ENCODE measurements at places on chromosomes 7 and 10.
A peak's percentile ranks its signal among the peaks of the same experiment; 100 is the strongest.

- no peak for DNase-seq
Observed at GRCh38 chr10:9545073-9545472, 1472.6 kb upstream of the CELF2 start.

DNA sequence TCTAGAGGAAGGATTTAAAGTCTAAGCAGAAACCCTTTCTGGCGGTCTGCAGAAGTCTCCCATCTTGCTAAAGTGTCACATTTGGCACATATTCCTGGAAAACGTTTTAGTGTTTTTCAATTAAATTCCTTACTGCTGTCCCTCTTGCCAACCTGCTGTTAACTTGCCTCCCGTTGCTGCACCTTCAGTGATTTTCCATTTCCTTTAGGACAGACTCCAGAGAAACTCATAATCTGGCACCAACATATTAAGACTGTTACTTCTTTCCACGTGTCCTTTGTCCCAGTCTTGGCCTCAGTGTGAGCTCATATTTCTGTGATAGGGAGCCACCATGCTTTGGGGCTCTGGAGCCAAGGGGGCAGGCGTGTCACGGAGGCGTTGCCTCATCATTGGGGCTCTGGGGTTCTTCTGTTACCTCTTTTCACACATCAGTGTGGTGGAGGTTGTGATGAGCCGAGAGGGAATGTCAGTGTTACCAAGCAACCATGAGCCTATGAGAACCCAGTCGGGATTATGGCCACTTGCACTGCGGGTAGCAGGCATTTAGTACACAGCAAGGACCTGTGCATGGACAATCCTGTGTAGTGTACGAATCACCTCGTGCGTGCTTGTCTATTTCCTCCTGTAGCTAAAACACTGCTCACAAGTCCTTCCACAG lies 26.0 kb upstream of the ZNF32 start:
- no peak for DNase-seq

DNA sequence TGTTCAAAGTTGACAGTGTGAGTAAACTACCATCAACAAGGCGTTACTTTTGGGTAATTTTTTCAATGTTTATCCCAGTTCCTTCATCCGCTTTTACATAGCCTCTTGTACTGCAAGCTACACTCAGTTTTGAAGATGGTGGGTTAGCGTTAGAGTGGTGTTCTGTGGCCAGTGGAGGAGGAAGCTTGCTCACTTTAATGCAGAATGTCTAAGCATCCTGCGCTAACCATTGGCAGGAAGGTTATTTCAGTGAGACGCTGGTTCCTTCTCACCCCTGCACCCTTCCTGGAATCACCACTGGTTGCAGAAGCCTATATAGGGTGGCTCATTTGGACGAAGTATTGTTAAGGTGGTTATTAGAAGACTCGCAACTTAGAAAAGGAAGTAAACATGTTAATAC lies 159.1 kb downstream of the CELF2 start:
- DNase-seq = no peak

DNA sequence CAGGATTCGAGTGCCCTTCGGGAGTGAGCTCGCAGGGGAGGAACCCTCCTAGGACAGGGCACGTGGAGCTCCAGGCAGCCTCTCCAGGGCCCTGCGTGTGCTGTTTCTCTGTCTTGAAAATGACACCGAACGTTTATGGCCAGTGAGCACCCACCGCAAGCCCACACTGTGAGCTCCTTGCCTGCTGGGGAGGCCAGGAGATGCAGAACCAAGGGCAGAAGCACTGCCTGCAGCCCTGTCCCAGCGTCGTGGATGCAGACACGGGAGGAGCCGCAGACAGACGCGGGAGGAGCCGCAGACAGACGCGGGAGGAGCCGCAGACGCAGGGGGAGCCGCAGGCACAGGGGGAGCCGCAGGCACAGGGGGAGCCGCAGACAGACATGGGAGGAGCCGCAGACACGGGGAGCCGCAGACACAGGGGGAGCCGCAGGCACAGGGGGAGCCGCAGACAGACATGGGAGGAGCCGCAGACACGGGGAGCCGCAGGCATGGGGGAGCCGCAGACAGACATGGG lies 314.4 kb downstream of the PTPRN2 start:
- no peak for DNase-seq

DNA sequence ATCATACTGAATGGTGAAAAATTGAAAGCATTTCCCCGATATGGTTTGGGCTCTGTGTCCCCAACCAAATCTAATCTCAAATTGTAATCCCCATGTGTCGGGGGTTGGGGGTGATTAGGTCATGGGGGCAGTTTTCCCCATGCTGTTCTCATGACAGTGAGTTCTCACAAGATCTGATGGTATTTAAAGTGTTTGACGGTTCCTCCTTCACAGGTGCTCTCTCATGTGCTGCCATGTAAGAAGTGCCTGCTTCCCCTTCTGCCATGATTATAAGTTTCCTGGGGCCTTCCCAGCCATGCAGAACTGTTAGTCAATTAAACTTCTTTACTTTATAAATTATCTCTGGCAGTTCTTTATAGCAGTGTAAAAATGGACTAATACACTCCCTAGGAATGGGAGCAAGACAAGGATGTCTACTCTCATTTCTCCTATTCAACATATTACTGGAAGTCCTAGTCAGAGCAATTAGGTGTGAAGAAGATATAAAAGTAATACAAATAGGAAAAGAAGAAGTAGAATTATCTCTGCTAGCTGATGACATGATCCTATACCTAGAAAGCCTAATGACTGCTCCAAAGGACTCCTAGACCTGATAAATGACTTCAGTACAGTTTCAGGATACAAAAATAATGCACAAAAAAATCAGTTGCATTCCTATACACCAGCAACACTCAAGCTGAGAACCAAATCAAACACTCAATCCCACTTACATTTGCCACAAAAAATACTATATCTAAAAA lies 260.6 kb downstream of the RNLS start:
- DNase-seq = no peak

DNA sequence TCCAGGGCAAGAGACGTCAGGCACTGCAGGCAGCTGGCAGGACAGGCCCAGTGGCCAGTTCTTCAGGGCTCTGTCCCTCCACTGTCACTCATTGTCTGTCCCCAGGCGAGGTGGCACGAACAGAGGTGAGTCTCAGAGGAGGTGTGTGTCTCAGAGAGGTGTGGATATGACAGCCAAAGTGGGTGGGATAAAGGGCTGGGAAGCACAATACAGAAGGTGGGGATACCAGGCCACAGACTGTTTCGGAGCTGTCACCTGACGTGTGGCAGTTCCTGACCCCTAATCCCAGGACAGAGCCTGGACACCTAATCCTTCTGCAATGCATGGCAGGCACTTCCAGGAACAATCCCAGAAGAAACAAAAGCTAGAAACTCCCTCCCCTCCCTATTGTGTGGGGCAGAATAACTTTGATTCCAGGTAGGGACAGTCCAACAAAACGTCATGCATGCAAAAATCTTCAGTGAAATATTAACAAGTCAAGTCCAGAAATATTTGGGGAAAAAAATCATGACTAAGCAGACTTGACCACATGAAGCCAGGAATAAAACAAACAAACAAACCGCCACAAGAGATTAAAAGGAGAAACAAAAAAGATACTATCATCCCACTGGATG lies 11.6 kb downstream of the KLRG2 start:
- no peak for DNase-seq

DNA sequence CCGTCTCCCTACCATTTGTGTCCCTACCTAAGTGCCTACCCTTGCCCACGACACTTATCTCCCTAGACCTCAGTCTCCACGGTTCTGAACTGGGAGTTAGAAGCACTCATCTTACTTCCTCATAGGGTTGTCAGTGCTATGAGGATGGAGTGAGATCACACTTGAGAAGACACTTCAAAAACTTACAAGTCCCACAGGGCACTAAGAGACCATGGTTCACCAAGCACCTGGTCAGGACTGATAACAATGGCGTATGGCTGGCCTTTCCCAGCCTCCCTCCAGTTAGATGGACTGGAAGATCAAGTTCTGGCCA lies 43.2 kb downstream of the KCNMA1 start:
- peak; percentile 51 for DNase-seq

DNA sequence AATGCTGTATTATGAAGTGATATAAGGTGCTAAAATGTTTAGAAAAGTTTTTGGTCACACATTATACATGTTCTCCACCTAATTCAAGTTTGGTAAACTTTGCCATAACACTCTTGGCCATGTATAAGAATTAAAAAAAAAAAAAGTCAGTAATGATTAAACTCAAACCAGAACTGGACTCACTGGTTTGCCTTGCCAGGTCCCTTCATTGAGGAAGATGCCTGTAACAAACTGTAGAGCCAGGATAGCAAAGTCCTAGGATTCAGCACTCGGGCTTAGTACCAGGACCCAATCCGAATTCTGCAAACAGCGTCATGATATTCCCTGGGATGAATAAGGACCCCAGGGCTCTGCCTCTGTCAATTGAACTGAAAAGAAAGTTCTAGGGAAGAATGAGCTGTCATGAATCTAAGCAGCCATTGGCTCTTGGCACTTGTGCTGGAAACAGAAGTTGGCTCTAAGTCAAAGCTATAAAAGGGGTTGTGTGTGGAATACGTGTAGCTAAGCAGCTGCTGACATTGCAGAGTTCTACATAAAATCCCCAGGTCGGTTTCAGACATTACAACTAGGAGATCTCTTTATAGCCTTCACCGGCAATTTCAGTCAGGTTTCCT lies 216.9 kb downstream of the C7orf25 start:
- DNase-seq = no peak

- no peak for DNase-seq
Observed at GRCh38 chr7:69868921-69869320, 270.6 kb downstream of the AUTS2 start.

- DNase-seq = no peak
Observed at GRCh38 chr7:36984710-36985312, 260.5 kb upstream of the AOAH start.

DNA sequence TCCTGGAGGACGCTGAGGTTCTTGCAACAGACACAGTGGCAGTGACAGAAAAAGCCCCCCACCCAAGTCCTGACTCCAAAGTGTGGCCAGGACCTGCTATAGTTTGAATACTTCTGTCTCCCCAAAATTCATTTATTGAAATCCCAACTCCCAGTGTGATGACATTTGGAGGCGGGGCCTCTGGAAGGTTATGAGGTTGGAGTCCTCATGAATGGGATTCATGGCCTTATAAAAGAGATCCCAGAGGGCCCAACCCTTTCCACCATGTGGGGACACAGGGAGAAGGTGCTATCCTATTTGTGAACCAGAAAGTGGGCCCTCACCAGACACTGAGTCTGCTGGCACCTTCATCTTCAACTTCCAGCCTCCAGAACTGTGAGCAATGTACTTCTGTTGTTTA lies 18.3 kb downstream of the ANXA11 start:
- DNase-seq = no peak

DNA sequence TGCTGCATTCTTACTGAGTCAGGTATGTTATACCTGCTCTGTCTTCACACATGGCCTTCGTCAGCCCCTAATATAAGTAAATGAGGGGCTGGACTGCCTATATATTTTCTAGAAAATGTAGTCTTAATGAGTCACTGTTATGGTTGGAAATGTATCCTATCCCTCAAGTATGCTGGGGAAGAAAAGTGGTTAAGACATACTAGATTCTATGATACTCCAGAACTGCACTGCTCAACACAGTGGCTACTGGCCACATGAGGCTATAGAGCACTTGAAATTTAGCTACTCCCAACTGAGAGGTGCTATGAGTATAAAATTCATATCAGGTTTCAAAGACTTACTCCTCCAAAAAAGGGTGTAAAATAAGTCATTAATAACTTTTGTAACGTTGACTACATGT lies 104.3 kb upstream of the STEAP1B start:
- no peak for DNase-seq

GRCh38 chr10:80104066-80104926 lies 25.8 kb downstream of the TMEM254 start:
- peak; percentile 19 for DNase-seq

GRCh38 chr10:119620241-119621077 lies 23.7 kb upstream of the TIAL1 start:
- DNase-seq = no peak

DNA sequence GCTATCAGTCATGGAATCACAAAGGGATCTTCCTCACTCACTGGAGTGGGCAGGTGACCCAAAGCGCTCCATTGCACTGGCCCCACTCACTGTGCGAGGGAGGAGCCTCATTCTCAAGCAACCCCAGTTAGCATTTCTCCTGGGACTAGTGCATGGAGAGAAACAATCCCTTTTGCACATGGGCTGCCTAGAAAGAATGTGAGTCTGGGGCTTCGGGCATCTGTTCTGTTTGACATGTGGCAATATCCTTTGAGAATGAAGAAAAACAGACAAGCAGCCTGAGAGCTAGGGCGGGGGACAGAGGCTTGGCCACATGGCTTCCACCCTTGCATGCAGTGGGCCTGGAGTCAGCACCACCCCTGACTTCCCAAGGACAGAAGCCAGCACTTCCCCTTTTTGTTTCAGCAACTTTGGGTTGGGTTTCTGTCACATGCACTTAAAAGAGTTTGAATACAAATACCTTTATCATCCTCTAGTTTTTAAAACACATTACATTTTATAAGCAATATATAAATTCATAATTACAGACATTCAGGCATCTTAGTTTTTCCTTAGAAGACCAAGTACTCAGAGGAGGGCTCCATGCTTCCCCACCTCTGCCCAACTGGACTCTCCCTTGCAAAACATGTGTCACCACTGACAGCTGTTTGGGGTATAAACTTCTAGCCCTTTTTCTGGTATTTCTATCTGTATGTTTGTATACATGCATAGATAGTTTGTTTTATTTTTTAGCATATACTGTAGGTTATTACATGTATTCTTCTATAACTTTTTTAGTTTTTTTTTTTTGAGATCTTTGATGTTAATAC lies 73.8 kb downstream of the RBM20 start:
- DNase-seq = no peak

DNA sequence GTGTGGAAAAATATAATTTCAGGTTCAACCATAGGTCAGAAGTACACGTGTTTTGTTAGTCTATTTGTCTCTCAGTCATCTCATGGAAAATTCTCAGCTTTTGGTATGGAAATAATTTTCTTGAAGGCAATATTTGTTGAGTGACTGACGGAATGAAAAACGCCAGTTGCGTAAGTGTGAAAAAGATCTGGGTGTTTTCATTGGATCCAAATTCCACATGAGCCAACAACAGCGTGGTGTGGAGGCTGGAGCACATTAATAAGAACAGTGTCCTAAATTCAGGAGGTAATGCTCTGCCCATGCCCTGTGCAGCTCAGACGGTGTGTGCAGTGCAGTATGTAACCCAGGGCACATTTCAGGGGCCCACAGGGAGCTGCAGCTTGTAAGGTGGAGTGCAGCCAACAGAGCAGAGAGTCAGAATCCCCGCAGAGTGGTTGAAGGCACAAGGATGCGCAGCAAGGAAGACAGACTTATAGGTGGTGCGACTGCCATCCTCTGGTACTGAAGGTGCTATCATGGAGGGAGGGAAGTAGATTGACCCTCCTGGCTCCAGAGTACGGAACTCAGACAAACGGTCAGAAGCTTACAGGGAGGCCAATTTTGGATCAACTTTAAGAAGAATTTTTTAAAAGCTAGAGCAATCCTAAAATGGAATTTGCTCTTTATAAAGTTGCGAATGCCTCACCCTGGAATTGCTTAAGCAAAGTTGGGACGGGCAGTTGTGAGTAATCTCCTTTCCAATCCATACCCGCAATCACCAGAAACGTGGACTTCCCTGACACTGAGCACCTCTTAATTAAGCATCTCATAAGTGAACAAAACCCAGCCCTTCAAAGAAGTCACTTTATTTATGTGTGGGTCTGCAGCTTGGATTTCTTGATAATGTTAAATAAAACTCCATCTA lies 38.0 kb downstream of the EGFR start:
- DNase-seq = no peak

Data from NCI-H510A treated with DMSO at 0.1 percent for 48 hours (cell line).